ENCODE measurements at places on chromosomes 4 and X.

GRCh38 chr4:26412381-26413372 lies 77.6 kb downstream of the CCKAR start:
- no peak for DNase-seq

DNA sequence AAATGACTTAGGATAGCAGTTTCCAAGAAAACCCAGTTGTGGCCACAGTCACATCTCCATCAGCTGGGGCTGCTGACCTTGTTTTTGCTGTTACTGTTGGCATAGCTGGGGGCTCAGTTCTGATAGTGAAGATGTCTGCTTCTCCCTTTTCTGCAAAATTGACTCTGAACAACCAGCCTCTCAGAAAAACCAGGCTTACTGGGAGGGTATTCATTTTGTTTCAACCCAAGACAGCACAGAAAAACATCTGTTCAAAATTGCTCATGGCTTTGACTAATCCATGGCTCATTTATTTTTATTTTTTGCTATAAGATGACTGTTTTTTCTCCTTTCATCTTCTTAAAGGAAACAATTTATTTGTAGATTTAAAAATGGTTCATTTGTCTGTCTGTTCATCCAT lies 53.1 kb downstream of the RASL11B start:
- no peak for DNase-seq

GRCh38 chrX:43474321-43474720 lies 181.8 kb upstream of the MAOA start:
- peak; percentile 24 for DNase-seq

DNA sequence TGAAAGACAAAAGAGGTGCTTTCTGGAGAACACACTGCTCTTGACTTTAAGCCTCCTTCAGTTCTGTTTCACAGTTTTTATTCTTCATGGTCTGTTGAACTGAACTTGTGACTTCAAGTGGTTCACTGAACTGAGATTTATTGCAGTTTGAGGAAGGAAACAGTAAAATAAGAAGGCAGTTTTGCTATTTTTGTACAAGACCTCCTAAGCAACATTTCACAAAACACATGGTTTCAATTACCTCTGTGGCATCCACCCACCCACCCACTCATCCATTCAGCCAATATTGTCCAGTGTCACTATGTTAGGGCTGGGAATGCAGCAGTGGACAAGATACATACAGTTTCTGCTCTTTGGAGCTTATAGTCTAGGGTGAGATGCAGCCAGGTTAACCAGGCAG lies 131.3 kb downstream of the IL1RAPL2 start:
- no peak for DNase-seq

GRCh38 chr4:8729408-8730149 lies 137.0 kb downstream of the CPZ start:
- DNase-seq: no peak

GRCh38 chr4:114265342-114265741 lies 285.9 kb upstream of the ARSJ start:
- no peak for DNase-seq

GRCh38 chr4:1984406-1985191 lies 24.2 kb downstream of the NELFA start:
- DNase-seq: no peak

DNA sequence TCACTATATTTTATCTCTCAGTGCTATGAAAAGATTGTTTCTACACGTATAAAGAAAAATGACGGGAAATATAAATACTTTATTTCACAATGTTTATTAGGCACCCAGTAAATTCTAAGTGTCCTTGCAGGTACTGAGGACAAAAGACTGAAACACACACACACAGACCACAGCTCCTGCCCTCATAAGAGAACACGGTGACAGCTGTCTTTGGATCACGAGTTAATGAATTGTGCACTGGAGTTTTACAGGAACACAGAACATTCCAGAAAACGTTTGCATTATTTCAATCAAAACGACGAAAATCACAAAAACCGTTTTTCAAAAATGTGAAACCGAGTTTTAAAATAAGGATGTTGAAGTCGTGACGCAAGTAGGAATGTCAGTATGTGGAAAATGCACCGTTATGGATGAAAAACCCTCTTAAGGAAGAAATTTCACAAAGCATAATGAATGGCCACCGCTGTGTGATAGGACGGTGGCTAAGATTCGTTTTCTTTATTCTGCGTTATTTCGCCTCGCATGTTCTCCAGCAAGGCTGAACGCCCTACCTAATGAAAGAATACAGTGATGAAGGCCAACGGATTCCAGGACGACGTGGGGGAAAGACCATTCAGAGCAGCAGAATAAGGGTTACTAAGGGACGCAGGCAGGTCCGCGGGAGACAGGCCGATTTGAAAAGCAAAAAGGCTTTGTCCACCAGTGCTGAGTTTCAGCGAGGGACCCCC lies 24.2 kb downstream of the FAM156A start:
- no peak for DNase-seq

- no peak for DNase-seq
Observed at GRCh38 chr4:140049024-140049848, 104.7 kb downstream of the MAML3 start.

DNA sequence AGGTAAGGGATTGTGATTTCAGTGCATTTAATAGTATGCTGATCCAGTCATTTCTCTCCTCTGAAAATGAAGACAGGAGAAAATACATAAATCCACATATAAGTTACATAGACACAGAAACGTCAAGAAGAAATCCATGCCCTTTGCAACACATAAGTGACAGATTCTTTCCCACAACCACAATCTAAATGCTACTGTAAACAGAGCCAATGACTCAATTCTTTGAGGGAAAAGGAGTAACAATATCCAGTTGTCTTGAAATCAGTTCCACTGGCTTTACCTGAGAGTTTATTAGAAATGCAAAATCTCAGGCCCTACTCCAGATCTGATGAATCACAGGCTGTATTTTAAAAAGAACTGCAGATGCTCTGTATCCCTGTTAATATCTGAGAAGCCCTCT lies 66.4 kb downstream of the ARAP2 start:
- DNase-seq: no peak

GRCh38 chr4:653831-654502 lies 20.1 kb downstream of the ATP5ME start:
- DNase-seq: no peak

DNA sequence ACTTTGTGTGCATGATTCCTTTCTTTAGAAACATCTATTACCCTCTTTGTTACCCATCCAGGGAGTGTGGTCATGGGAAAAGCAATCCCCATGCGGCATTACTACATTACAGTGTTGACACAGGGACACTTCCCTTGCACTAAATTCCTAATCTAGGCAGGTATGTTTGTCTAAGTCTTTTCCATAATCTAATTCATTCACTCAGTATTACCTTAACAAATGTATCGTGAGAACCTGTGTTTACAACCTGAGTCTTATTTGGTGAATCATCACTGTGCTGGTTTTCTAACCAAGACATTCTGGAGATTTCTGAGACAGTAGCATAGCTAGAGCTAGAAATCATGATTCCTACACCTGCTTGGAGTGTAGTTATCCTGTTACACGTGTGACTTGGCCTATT lies 326.8 kb downstream of the BMPR1B start:
- DNase-seq: peak; percentile 17

- DNase-seq: no peak
Observed at GRCh38 chr4:4727536-4727935, 131.9 kb upstream of the MSX1 start.

DNA sequence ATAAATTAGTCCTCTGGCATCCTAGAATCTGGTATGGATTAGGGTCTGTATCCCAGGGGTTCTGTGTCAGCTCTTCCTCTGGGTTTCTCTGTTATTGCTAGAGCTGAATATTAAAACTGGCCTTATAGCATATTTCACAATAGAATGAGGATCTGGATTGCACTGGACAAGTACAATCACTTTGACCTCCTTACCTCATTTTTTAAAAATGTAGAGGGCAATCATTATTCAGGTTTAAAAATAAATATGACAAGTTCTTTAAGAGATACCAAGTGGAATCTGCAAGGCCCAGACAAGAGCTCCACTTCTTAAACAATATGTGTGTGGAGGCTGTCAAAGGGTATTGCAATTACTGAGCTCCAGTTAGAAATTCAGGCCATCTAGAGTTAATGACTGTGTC lies 1.4 kb downstream of the PALLD start:
- DNase-seq: no peak

DNA sequence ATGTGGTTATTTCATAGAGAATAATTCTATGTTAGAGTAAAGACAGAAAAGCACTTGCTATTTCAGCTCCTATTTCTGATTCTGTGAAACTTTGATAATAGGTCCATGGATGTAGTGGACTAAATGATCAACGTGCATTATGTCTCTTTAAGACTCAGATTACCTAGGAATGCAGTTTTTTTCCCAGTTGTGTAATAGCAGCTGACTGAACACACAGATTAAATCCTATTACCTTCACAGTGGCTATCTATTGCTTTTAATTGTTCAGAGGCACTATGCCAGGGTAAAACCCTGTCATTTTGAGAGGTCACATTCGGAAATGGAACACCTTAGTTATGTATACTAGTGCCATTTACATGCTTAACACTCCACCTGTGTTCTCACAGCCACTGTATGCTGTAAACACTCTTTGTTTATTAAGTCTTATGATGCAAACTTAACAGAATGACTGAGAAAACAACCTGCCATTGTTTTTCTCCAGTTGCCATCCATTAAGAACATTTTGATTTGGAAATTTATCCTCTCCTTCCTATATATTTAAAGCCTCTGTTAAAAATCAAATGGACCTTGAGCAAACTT lies 70.5 kb downstream of the HPGD start:
- no peak for DNase-seq

DNA sequence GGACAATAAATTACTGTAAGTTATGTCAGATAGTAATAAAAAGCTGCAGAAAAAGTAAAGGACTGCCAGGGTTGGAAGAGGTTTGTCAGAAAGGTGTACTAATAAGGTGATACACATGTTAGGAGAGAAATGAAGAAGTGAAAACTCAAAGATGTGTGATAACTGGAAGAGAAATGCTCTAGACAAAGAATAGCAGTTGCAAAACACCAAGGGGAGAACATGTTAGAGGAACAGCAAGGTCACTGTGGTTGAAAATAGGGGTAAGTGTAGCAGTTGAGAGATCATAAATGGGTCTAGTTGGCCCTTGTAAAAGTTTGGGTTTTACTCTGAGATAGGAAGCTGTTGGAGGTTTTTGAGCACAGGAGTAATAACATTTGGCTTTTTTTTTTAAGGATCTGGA lies 46.9 kb downstream of the HSPA4L start:
- DNase-seq: no peak

GRCh38 chr4:2220016-2220630 lies 21.8 kb downstream of the HAUS3 start:
- DNase-seq: peak; percentile 37

GRCh38 chr4:11451716-11452115 lies 23.0 kb upstream of the HS3ST1 start:
- DNase-seq: no peak

GRCh38 chrX:150934453-150934852 lies 36.0 kb upstream of the CD99L2 start:
- DNase-seq: peak; percentile 2

DNA sequence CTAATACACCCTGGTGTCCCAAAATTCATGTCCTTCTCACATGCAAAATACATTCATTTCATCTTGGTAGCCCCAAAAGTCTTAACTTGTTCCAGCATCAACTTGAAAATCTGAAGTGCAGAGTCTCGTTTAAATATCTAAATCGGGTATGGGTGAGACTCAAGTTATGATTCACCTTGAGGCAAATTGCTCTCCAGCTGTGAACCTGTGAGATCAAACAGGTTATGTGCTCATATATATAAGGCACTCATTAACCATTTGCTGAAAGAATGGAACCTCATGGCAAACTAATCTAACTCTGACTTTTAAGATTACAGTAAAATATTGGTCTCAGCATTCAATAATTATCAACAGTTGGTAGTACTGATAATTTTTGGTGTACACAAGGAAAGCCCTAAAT lies 55.5 kb downstream of the PDLIM5 start:
- DNase-seq: no peak

GRCh38 chrX:46456125-46456922 lies 88.9 kb downstream of the ZNF674 start:
- DNase-seq: no peak

Data from RWPE1 (cell line).